ENCODE measurements at places on chromosomes 16 and 17.

DNA sequence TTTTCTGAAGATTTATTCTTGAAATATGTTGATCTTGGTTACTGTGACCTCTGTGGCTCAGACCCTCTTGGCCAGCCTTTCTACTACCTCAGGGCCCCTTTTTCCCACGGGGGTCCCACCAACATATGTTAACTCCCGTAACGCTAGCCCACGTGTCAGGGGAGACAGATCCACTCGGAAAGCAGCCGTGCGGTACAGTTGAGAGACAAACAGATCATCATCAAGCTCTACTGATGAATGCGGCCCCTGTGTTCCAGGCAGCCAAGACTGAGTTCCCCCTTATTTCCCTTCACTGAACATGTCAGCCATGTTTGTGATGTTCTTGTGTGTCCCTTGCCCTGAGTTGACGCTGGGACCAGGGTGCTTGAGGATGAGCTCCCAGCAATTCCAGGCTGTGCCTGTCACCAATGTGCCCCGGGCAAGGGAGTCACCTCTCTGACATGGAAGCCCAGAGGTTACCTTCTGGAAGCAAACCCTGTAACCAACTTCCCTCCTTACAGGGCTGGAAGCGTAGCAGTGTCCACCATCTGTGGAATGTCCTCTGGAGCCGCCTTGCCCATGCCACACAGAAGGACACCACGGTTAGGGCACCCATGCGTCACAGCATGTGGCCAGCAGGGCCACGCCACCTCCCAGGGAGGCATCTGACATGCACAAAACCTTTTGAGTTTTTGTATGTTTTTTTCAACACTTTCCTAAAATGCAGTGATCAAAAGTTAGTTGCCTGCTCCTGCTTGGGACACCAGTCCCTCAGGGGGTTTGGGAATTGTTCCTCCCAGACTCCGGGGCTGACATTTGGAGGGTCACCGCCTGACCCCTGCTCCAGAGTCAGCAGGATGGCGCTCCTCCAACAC, 193.7 kb upstream of the CHMP6 start:
- no peak for DNase-seq

- DNase-seq, result no peak
Observed at GRCh38 chr16:28984619-28985135, at the start of gene LAT. TSS of gene LAT (plus strand) at chr16:28985052. CDS start at chr16:28985418, 366 bp downstream.

DNA sequence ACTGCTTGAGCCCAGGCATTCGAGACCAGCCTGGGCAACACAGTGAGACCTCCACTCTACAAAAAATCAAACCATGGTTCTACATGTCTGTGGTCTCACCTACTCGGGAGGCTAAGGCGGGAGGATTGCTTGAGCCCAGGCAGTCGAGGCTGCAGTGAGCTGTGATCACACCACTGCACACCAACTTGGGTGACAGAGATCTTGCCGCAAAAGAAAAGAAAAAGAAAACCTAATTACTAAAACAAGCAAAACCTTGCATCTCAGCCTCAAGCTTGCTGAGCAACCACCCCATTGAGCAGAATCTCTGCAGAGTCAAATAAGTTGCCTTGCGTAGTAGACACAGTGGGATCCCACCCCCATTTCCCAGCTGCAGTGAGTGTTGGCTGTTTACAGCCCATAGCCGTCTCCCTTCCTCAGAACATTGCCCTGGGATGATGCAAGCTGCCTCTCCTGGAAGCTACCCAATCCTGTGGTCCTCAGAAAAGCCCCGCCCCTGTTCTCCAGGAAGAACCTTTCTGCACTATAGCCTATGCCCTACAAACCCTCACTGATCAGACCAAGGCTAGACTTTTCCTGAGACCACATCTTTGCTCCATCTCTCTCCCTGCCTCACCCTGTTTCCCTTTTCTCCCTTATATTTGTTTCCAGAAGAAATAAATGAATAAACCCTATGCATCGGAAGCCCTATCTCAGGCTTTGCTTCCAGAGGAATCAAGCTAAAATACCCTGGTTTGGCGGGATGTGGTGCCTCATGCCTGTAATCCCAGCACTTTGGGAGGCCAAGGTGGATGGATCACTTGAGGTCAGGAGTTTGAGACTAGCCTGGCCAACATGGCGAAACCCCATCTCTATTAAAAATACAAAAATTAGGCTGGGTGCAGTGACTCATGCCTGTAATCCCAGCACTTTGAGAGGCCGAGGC, 16.7 kb upstream of the ERN2 start:
- no peak for DNase-seq

DNA sequence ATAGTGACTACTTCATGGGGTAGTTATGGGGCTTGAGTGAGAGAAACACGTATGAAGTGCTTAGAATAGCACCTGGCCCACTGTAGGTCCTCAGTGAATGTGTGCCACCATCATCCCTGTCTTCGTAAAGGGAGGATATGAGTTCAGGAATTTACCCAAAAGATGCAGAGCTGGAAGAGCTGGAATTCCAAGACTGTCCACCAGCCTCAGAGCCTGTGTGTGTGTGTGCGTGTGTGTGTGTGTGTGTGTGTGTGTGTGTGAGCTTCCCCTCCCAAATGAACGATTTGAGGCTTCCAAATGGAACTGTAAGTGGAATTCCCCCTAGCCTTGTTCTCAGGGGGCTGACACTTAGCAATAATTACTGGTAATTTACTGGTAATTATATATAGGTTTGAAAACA, 27.3 kb downstream of the WFDC1 start:
- DNase-seq, result no peak

DNA sequence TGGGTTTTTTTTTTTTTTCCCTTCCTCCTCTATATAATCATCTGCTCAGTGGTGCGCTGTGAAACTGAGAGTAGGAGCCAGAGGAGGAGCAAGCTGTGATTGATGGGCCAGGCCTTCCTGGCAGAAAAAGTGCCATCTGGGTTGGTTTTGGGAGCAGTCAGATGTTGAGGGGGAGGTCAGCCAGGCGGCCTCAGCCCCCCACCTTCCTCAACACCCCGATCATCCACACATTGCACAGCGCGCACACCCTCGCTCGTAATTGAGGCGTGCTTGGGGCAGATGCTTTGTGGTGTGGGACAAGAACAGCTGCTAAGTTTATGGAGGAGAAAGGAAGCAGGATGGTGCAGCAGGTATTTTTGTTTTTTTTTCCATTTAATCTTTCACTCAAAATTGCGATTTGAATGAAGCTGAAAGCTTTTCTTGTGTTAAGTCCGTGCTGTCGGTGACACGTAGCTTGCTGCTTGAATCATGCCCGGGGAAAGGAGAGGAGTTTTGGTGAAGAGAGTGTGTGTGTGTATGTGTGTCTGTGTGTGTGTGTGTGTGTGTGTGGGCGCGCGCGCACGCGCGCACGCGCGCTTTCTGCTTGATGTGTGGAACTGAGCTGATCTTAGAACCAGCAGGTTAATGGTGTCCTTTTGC, 177.4 kb downstream of the RBFOX1 start:
- no peak for DNase-seq

Measured in neural progenitor cell (in vitro differentiated cells).